Left renal cortex interstitium (tissue), 4 donors: ENCODE measurements at places on chromosomes 6 and 20. TPM values are rescaled to one million over a fixed set of nuclear protein-coding genes. Genes with fewer than 3 reads are reported as not detected.

DNA sequence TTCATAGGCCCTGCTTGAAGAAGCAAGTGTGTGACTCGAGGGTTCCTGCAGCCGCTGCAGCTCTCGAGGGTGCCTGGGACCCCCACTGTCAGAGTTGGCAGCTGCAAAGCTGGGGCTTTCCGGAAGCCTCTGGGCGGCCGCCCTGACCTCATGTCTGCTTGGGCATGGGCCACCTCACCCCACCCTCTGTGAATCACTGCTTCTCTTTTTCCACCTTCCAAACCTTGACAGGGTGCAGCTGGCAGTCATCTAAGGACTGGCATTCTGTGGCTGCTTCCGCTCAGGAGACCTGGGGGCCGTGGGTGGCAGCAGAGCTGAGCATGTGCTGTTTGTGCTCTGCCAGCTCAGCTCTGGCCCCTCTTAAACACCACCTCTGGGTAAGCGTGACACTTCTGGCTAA lies 32.0 kb downstream of the ERMARD start:
- DNase-seq: no peak

DNA sequence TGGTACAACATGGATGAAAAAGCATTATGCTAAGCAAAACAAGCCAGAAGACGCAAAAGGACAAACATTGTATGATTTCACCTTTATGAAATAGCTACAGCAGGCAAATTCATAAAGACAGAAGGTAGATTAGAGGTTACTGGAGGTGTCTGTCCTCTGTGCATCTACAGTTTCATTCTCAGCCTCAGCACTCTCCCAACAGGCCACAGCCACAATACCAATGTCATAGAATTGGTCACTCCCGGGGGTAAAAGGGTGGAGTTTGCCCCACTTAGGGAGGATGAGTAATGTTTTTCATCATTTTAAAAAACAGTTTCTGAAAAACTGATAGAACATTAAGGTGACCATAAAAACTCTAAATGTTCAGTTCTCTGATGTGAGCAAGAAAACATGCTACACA lies 17.2 kb upstream of the TMX4 start:
- no peak for DNase-seq

GRCh38 chr6:157263146-157263545 lies 60.2 kb downstream of the TMEM242 start:
- DNase-seq: no peak

Gene KCNK17
- polyA plus RNA-seq: 0.17 TPM

DNA sequence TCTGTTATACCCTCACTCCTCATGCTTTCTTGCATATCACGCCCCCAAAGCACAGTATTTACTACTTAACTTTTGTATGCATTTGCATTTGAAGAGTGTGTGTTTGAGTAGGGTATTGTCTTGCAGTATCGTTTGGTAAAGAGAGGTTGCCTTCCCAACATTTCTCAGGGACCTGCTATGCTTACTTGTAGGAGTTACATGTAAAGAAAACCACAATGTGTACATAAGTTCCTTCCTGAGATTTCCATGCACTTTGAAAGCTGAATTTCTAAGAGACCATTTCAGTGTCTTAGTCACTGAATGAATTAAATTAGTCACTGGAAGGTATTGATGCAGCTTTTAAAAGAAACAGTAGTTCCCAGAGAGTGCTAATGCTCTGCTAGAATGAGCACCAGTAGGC lies 159.3 kb upstream of the LAMA2 start:
- no peak for DNase-seq

Gene ZDHHC14
- polyA plus RNA-seq: 20.9 TPM

Gene GSTA3
- 0.43 TPM for polyA plus RNA-seq

- DNase-seq: no peak
Measured at GRCh38 chr6:108846628-108847027, 1.6 kb upstream of the ARMC2 start.

Gene CENPQ
- 16.3 TPM for polyA plus RNA-seq

- no peak for DNase-seq
Measured at GRCh38 chr6:27470023-27470422, 2.9 kb downstream of the ZNF184 start.

GRCh38 chr6:119312875-119313338 lies 36.7 kb downstream of the MAN1A1 start:
- DNase-seq: no peak

Gene SLC17A1
- 31.4 TPM for polyA plus RNA-seq

DNA sequence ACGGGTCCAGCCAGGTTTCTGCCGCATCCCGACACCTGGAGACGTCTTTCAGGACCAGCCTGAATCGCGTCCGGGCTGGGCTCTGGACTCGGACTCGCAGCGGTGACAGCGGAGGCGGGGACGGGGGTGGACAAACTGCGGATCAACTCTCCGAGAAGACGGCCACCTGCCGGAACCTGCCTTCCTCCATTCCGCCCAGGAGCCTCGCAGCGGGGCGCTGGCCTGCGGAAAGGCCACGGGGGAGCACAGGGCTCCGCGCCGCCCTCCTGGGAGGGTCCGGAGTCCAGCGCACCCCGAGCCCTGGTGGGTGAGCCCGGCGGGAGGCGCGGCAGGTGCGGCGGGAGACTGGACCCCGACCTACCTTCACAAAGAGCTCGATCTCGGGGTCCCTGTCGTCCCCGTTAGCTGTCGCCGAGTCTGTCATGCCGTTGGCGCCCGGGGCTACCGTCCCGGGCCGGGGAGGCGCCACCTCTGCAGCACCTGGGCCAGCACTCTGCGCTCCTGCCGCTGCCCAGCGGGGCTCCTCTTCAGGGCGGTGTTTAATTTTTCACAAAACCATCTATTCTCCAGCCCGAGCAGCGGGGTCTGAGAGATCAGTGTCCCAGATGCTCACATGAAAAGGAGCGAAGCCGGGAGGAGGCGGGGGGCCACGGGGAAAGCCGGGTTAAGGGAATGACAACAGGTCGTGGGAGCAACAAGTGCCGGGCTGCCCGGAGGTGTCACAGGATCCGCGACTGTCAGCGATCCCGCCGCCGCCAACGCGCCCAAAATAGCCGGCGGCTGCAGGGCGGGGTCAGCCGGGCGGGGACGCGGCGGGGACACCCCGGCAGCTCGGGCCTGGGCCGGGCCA lies at the start of gene CLIC5:
TSS of gene CLIC5 (minus strand) at position 742 of the 850 bp plus-strand sequence. CDS start at position 424, 318 bp downstream.
- no peak for DNase-seq

GRCh38 chr6:167650730-167651317 lies 175.9 kb upstream of the AFDN start:
- DNase-seq: no peak

DNA sequence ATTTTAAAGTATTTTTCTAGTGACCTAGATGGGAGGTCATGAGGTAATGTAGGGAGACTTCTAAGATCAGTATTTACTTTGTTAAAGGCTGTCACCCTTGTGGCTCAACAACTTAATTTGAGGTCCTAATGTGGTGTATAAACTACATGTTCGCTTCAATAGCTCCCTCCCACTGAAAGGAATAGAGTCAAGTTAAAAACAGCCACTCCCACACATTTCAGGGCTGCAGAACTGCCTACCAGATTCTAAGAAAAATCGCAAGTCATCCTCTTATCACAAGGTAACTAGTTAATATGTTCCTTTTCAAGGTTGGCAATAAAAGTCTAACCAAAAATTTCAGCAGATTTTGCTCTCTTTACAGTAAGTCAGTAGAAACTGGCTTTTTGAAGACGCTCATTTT lies 15.1 kb downstream of the GSTA1 start:
- peak; percentile 15 for DNase-seq

DNA sequence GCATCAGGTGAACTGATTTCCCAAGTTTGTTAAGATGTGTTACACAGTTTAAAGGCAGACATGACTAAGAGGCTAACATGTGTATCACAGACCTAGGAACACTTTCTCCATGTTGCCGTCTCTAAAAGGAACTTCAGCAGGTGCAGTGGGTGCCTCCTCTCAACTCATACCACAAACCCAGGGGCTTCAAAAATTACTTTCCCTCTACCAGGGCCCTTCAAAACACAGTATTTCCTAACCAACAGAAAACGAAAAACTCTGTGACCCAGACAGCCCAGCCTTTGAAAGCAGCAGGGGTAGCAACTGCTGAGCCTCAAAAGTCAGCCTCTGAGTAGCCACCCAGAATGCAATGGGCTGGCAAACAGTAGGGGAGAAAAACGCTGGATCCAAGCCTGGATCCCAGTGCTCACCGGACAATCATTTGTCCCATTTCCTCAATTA lies 28.5 kb downstream of the B4GALT5 start:
- DNase-seq: no peak

DNA sequence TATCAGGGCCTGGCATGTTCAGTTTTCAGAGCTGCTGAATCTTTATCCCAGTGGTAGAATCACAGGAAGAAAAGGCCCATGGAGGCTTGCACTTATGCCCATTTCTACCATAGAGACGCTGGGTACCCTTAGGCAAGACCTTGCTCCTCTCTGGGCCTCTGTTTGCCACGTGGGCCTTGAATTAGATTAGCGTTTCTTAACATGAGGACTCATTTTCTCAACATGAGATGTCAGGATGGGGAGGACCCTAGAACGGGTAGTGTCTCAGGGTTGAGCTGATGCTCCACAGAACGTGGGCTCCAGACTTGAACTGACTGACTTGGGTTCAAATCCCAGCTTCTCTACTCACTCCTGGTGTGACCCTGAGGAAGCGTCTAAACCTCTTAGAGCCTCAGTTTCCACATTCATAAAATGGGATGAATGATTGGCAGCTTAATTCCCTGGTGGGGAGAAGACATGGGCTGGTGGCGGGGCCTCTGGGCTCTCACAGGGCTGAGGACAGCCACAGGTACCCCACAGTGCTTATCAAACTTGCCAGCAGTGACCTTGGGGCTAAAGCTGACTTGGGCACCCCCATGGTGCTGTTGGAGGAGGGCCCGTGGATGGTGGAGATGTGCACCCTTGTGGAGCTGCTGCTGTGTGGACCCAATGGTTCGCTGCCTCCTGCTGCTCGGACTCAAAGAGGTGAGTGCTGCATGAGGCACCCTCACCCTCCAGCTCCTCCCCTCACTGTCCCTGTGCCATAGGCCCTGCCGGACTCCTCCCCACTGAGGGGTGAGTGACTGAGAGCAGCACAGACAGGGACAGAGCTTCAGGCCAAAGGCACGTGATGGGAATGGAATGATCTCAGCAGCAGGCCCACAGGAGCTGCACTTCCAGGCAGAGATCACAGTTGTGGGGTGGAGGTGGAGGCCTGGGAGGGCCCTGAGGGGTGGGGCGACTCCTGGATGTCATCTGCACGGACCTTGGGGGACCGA lies 28.2 kb downstream of the SUN5 start:
- DNase-seq: no peak

Gene POM121L2
- polyA plus RNA-seq: not detected

- DNase-seq: peak; percentile 68
Measured at GRCh38 chr20:51766994-51767866, 960 bp downstream of the ATP9A start.

- DNase-seq: no peak
Measured at GRCh38 chr20:815914-816606, 17.5 kb upstream of the FAM110A start.

GRCh38 chr6:89997456-89998445 lies 103.5 kb downstream of the GJA10 start:
- DNase-seq: no peak

Gene SPATS1
- polyA plus RNA-seq: not detected

- no peak for DNase-seq
Measured at GRCh38 chr6:136134268-136134667, 115.8 kb downstream of the MTFR2 start.

Gene SNX3
- 254 TPM for polyA plus RNA-seq

Gene RSPO3
- polyA plus RNA-seq: 15.6 TPM

- DNase-seq: no peak
Measured at GRCh38 chr6:139108378-139108777, 26.5 kb upstream of the HECA start.

DNA sequence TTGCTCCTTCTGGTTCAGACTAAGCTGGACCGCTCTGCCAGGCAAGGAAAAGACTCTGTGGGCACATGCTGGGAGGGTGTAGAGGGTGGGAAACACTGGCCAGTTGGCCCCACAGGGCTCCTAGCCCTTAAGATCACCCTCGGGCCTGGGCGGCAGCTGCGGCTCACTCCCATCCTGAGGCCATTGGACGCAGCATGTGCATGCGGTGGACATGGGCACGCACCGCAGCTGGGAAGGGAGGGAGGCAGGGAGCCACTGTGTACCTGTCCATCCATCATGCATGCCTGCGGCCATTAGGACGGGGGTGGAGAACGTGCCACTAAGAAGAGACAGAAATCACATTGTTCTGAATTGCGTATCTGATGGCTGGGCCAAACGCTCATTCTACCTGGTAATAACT lies 140.1 kb upstream of the THBS2 start:
- no peak for DNase-seq

Gene HSD17B8
- polyA plus RNA-seq: 31.0 TPM

Gene NKX2-4
- polyA plus RNA-seq: not detected

Gene IER3
- 29.8 TPM for polyA plus RNA-seq

GRCh38 chr20:36481380-36482043 lies 59.8 kb upstream of the MYL9 start:
- DNase-seq: no peak

- no peak for DNase-seq
Measured at GRCh38 chr6:54717849-54718455, 128.6 kb upstream of the FAM83B start.

Gene DDX43
- 0.95 TPM for polyA plus RNA-seq

DNA sequence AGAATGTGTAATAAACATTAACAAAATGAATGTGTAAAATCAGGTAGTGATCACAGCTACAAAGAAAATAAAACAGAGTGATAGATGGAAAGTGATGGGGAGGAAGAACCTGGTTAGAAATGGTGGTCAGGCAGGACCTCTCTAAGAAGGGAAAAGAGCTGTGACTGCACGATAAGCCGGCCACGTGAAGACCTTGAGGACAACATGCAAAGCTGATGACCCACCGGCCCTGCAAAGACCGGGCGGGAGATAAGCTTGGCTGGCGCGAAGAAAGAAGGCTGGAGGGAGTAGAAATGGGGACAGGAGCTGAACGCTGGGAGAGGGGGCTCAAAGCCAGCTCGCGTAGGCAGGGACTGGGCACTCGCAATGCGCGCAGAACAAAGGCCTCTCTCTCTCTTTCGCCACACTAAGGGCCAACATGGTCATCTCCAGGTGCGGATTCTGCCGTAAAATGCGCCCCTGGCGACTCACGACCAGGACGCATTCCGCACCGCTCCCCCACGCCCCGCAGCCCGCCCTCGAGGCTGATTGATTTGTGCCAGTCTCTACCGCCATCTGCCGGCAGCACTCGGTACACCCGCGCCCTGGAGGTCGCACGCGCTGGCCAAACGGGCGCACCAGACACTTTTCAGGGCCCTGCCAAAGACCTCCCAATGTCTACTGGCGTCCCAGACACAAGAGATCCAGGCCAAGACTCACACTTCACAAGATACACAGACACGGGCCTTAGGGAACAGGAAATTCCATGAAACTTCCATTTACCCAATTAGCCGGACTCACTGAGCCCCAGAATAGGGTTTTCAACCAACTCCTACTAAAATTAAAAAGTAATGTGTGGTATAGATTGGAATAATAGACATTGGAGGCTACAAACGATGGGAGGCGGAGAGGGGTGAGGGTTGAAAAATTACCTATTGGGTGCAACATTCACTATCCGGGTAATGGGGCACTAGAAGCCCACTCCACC lies 9.4 kb downstream of the DEFB132 start:
- peak; percentile 53 for DNase-seq

- no peak for DNase-seq
Measured at GRCh38 chr6:126054802-126055201, 68.5 kb downstream of the TRMT11 start.
